WTC11 (cell line): ENCODE measurements at places on chromosomes 1 and 21. TPM values are rescaled to one million over a fixed set of nuclear protein-coding genes. Genes with fewer than 3 reads are reported as not detected.

DNA sequence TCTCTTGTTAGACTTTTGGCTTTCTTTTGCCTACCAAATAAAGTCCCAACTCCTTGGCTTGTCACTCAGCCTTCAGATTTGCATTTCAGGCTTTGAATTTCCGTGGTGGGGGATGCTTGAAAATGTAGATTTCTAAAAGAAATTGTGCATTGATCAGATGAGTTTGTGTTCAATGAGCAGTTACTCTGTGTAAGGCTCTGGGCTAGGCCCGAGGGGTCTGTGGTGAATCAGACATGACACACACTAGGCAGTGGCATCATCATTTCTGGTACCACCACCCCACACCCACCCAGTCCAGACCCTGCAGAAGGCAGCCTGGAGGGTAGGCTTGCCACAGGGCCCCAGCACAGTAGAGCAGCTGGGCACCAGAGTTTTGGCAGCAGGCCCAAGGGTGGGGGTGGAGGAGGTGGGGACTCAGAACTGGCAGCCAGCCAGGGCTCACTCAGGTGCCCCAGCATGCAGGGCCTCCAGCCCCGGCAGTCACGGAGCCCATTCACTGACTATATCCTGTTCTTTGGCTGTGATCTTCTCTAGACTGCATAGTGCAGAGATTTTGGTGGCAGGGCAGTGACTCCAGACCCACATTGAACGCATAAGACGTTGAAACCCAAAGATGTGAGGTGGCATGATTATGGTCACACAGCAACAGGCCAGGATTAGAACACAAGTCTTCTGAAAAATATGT is 97.2 kb upstream of the ARTN start:
- DNase-seq: no peak
- H3K4me1 ChIP-seq: peaks cover 77% of the 10 kb centered on the region
- H3K4me3 ChIP-seq: no peak overlapping the region
- H3K36me3 ChIP-seq: 0 out of 2 replicates have a peak, but pooled peaks cover 3% of the 10 kb centered on the region
- H3K27me3 ChIP-seq: no peaks in the 10 kb centered on the region
- H3K27ac ChIP-seq: no peak overlapping the region

GRCh38 chr1:246631426-246631825 is 65.2 kb downstream of the CNST start:
- H3K27me3 ChIP-seq: no peaks in the 10 kb centered on the region
- DNase-seq: no peak
- peaks cover 3% of the 10 kb centered on the region; the same call in 1 of the 2 replicates for H3K36me3 ChIP-seq
- H3K4me1 ChIP-seq: no peaks in the 10 kb centered on the region

DNA sequence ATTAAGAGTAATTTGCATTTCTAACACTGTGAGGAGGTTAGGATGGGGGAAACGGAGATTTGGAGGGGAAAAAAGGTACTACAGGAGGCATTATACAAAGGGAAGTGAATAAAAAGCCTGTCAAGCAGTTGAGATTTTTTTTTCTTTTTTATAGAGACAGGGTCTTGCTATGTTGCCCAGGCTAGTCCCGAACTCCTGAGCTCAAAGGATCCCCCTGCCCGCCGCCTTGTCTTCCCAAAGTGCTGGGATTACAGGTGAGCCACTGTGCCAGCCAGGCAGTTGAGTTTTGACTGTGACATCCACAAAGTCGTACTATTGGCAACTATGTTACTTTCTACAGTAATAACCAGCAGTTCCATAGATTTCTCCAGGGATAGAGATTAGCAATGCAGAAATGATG is 2.6 kb downstream of the CLCC1 start:
- H3K4me1 ChIP-seq: peaks cover 25% of the 10 kb centered on the region
- DNase-seq: no peak
- peaks cover 2% of the 10 kb centered on the region; the same call in 1 of the 2 replicates for H3K36me3 ChIP-seq
- H3K27me3 ChIP-seq: no peaks in the 10 kb centered on the region
- no peak overlapping the region for H3K4me3 ChIP-seq
- H3K27ac ChIP-seq: no peak overlapping the region

GRCh38 chr1:119159111-119159510 is 18.7 kb upstream of the WARS2 start:
- H3K27ac ChIP-seq: no peak overlapping the region
- no peak overlapping the region for H3K4me3 ChIP-seq
- no peaks in the 10 kb centered on the region for H3K27me3 ChIP-seq
- H3K36me3 ChIP-seq: peaks cover 51% of the 10 kb centered on the region
- H3K4me1 ChIP-seq: no peaks in the 10 kb centered on the region

DNA sequence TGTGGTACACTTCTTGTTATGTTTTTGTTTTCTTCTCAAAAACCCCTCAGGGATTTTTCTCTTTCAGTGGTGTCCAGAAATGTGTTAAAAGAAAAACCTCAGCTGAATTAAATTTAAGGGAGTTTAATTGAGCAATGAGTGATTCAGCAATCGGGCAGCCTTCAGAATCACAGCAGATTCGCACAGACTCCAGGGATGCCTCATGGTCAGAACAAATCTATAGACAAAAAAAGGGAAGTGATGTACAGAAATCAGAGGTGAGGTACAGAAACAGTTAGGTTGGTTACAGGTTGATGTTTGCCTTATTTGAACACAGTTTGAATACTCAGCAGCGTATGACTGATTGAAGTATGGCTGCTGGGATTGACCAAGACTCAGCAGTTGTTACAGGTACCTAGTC is 86.2 kb downstream of the TLR5 start:
- peaks cover 2% of the 10 kb centered on the region; the same call in 1 of the 2 replicates for H3K36me3 ChIP-seq
- no peak overlapping the region for H3K4me3 ChIP-seq
- peaks cover 18% of the 10 kb centered on the region for H3K4me1 ChIP-seq
- H3K27ac ChIP-seq: no peak overlapping the region
- no peak for DNase-seq
- H3K27me3 ChIP-seq: no peaks in the 10 kb centered on the region; the same call in 1 of the 2 replicates

Gene TRPM2
- 0.64 to 1.4 TPM (median 0.92 TPM) in 3 replicates for total RNA-seq
